Islet precursor cell (in vitro differentiated cells): ENCODE measurements at places on chromosomes 5 and 9.

- no peak for DNase-seq
Measured at GRCh38 chr9:114834386-114834785, 28.5 kb upstream of the TNFSF15 start.

DNA sequence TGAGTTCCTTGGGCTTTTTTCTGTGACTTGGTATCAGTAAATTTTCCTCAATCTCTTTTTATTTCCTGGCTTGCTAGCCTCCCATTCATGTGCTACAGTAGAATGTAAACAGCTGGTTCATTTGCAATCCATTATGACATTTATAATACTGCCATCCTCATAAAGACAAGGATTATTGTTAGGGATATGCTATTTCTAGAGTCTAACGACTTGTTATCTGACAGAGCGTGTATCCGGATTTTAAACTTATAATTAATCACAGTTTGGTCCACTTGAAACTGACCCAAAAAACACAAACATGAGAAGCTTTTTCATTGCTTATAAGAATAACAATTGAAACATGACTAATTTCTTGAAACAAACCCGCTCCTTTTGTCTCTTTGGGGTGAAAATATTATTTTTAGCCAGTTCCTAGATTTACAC, 585.8 kb downstream of the TLE4 start:
- DNase-seq = no peak

DNA sequence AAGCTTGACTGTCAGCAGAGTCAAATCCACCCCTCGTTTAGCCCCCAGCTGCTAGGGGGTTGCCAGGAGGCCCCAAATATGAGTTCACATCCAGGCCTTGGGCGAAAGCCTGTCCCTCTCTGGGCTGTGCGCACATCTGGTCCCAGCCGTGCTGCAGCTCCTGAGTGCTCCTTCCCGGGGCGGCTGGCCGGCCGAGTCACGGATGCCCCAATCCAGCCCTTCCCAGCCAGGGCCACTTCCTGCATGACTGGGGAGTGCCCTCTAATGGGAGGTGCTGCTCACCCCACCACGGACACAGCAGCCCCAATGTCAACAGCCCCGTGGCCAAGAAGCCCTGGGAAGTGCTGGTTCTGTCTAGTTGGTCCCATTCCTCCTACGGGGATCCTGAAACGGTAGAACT, 103.5 kb upstream of the FCN2 start:
- DNase-seq = no peak

GRCh38 chr5:91126448-91126847, 256.7 kb downstream of the ARRDC3 start:
- no peak for DNase-seq

DNA sequence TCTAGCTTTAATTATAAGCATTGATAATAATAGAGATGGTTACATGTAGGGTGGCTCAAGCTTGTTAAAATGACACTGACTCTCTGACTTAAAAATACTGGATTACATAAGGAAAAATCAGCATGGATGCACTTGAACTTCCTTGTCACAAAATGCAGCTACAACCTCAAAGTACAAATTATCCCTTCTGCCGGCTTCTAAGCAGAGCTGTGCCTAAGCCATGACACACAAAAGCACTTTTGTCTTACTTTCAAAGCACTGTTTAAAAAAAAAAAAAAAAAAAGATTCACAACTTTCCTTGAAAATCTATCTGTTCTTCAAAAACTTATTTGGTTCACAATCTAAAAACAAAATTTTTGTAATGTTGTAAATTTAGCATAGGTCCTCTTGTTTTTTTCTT, 36.4 kb upstream of the ZFAND5 start:
- no peak for DNase-seq

DNA sequence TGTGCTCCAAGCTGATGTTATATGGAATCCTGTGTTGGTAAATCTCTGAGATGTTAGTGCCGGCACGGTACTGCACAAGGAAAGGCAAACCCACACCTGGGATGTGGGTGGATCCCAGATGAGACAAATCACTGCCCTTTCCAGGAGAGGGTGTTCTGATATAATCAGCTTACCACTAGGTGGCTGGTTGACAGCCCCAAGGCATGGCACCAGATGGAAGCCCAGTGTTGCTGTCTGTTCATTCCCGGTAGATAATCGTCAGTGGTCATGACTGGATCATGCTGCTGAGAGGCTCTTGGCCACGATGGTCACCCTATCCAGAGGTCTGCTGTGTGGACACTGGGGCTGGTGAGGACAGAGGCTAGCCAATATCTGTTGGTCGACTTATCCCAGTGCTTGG, 184.0 kb downstream of the CACNA1B start:
- no peak for DNase-seq

DNA sequence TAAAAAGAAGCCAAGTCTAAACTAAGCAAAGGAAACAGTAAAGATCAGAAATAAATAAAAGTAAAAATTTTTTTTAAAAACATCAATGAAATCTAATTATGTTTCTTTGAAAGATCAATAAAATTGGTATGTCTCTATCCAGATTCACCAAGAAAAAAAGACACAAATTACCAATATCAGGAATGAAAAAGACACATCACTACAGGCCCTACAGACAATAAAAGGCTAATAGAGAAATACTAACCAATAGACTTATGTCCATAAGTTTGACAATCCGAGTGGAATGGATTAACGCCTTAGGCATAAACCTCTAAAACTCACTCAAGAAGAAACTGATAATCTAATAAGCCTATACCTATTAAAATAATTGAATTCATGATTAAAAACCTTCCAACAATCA, 12.4 kb downstream of the BRD3OS start:
- no peak for DNase-seq

DNA sequence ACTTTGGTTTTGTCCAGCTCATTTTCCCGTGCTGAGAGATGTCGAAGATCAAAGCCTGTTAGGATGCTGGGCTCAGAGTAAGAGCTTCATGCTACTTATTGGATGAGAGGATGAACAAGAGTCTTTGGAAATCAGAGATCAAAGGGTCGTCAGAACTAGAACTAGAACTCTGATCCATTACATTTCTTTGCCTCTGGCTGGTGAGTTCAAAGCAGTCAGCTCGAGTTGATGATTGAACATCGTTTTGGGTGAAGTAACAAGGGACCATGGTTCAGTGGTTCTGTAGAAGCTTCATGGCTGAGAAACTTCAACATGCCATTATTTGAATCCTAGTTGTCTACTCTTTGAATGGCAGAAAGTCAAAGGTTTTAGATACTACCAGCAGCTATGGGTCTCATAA, 320.3 kb downstream of the ARHGEF28 start:
- no peak for DNase-seq

- DNase-seq = peak; percentile 76
Measured at GRCh38 chr9:21153336-21154017, 11.8 kb upstream of the IFNW1 start.

- DNase-seq = peak; percentile 50
Measured at GRCh38 chr5:148970228-148970627, 92.6 kb downstream of the SH3TC2 start.

GRCh38 chr5:137954131-137954879, 65.0 kb downstream of the PKD2L2 start:
- peak; percentile 81 for DNase-seq

DNA sequence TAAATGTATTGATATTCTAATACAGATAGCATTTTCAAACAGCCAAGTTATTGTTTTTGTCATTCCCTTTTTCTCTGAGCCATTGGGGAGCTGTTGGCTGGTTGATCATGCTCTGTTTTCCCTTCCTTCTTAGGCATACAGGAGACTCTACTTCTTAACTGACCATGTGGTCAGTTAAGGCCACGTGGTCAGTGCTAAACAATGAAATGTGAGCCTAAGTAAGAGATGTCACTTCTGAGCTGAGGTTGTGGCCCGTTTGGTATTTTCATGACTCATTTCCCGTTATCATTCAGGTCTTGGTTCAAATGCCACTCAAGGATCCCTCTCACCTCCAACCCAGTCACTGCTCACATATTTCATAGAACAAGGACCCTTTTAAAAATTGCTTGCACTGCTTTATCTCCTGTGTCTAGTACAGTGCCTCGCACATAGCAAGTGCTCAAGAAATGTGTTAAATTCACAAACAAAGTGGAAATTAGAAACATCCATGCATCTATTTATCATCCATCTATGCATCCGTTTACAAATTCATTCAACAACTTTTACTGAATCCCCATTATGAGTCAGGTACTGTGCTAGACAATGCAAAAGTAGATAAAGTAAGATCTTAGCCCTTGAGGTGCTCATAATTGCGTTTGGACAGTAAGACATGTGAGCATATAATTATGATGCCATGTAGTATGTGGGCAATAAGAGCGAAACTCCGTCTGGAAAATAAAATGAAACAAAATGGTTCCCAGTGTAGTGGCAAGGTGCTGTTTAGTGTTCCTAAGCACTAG, 50.7 kb downstream of the ARRDC3 start:
- peak; percentile 87 for DNase-seq

DNA sequence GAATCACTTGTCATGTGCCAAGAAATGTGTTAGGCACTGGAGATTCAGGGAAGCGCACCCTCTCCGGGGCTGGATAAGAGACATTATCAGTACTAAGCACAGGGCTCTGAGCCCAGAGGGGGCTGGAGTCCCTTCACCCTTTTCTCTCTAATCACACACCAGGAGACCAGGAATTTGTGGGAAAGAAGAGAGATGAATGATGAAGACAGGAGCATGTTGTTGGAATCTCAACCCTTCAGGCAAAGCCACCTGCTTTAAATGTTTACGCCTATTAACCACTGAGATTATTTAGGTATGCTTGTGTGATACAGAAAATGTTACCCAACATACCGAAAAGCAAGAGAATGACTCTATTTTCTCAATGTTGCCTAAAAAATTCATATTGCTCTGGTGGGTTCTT, 119.8 kb downstream of the ENTREP1 start:
- no peak for DNase-seq

GRCh38 chr5:113764382-113764781, 250.9 kb downstream of the YTHDC2 start:
- no peak for DNase-seq

- DNase-seq = no peak
Measured at GRCh38 chr5:94268226-94268625, 350.2 kb downstream of the KIAA0825 start.

DNA sequence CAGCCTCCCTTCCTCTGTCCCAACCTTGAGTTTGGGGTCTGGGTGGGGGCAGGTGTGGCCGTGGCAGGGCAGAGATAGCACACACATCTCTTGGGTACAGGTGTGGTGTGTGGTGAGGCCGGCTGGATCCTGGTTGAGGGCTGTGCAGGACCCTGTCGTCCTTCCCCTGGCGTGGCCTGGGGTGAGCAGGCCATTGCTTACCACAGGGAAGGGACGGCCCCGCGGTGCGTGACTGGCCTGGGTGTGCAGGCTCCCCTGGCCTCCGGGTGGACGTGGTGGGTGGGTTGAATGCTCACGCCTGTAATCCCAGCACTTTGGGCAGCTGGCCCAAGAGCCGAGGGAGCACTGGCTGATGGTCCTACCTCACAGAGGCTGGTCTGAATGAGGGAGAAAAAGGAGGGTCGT, 1.2 kb downstream of the ARRDC1 start:
- DNase-seq = no peak

GRCh38 chr5:80255431-80255810, 427 bp downstream of the SERINC5 start:
- DNase-seq = peak; percentile 81

DNA sequence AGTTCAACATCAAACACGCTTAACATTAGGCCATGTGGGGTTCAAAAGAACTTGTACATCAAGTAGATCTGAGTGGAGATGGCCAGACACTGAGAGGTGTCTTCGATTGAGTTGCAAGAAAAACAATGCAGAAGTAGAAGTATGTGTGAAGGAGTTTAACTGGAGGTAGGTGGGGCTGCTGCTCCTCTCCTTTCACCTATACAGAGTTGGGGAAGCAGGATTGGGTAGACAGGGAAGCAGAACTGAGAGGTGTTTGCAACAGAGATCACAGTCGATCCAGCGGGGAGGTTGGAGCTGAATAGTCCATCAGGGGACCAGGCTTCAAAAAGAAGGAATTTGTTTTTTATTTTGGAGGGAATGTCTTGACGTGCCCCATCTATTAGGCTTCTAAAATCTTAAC, 61.7 kb upstream of the SLC27A6 start:
- DNase-seq = no peak

- no peak for DNase-seq
Measured at GRCh38 chr5:149759563-149759962, 29.5 kb downstream of the PPARGC1B start.

- peak; percentile 58 for DNase-seq
Measured at GRCh38 chr9:127523312-127523851, 72.1 kb downstream of the LRSAM1 start.

- no peak for DNase-seq
Measured at GRCh38 chr9:133087429-133088145, 25.8 kb downstream of the CEL start.

DNA sequence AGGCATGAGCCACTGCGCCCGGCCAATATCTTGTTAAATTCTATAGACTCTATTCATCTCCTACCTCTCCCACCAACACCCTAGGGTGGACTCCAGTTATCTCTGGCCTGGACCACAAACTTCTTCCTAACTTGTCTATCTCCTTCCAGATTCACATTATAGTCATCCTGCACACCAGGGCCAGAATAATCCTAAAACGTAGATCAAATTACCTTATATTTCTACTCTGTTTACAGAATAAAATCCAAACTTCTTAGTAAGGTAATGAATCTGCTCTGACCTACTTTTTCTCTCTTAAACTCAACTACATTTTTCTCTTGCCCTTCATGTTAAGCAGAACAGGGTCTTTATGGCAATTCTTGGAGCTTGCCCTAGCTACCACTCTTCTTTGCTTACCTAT, 6.9 kb downstream of the ELL2 start:
- no peak for DNase-seq

DNA sequence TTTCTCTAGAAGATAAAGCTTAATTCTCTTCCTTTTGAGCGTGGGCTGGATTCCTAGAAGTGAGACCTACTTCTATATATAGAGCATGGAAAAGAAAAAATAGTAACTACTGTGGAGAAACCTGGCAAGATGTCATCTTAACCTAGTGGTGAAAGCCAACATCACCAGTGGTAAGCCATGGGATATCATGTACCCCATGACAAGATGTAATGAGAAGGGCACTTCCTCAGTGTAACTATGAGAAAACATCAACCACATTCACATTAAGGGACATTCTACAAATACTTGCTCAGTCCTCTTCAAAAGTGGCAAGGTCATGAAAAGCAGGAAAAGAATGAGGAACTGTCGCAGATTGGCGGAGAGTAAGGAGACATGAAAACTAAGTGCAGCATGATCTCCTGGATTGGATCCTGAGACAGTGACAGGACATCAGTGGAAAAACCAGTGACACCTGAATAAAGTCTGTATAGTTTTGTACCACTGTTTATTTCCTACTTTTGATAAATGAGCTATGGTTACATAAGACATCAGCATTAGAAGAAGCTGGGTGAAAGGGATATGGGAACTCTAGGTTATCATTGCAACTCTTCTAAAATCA, 65.4 kb downstream of the PRRC1 start:
- DNase-seq = no peak

GRCh38 chr9:3962971-3963642, 336.8 kb downstream of the GLIS3 start:
- no peak for DNase-seq

DNA sequence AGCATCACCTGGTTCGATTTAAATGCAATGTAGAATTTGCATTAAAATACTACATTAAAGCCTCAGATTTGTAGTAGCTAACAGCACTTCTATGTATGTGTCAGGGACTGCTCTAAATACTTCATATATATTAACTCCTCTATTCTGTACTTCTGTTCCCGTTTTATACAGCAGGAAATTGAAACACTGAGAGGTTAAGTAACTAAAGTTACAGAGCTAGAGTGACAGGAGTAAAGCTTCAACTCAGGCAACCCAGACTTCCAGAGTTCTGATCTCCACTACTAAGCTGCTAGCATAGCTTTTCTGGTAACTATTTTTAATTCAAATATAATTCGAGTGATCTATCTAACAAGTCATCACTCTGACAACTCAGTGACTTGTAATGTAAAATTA, 619 bp upstream of the APC start:
- no peak for DNase-seq
